ENCODE measurements at places on chromosomes 5 and 9. TPM values are rescaled to one million over a fixed set of nuclear protein-coding genes. Genes with fewer than 3 reads are reported as not detected.

DNA sequence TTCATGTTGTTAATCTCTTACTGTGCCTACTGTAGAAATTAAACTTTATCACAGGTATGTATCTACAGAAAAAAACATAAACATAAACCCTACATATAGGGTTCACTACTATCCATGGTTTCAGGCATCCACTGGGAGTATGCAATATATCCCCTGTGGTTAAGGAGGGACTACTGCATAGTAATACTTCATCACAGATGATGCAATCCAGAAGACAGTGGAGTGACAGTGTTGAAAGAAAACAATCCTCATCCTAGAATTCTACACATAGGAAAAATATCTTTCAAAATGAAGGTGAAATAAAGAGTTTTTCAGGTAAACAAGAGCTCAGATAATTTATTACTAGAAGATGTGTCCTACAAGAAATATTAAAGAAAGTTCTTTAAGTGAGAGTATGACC is 105.9 kb downstream of the HOMER1 start:
- no peak for DNase-seq

DNA sequence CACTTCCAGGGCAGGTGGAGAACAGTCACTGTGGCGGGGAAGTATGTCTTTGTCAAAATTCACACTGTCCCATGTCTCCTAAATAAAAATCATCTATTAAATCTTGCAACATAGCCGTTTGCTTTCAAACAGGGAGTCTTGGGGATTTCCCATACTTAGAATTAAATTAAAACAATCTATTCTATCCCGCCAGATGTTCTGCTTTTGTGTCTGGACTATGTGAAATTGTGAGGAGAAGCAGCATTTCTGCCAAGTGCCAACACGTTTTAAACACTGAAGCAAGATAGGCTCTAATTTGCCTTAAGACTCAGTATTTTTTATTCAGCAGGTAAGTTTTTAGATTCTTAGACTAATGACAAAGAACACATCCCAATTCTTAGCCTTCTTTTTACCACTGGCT is 73.7 kb downstream of the SPATA31C2 start:
- no peak for DNase-seq

Gene ABITRAM
- 13.7 TPM for total RNA-seq

Gene PFN3
- not detected for total RNA-seq

Gene C9orf50
- not detected for total RNA-seq

All from hepatocyte (in vitro differentiated cells).